ENCODE measurements at places on chromosomes 6 and 20. TPM values are rescaled to one million over a fixed set of nuclear protein-coding genes. Genes with fewer than 3 reads are reported as not detected.

Gene GLP1R
- total RNA-seq, result not detected

Gene SMOC2
- total RNA-seq, result 130 TPM

Gene FKBP5
- 202 TPM for total RNA-seq

Gene ELOVL2
- total RNA-seq, result 0.41 TPM

Gene PI16
- total RNA-seq, result 14.0 TPM

Gene BTBD9
- 10.5 TPM for total RNA-seq

- H3K36me3 ChIP-seq, result no peaks in the 10 kb centered on the region
- no peak overlapping the region for H3K4me3 ChIP-seq
- H3K27me3 ChIP-seq, result no peaks in the 10 kb centered on the region
- H3K27ac ChIP-seq, result no peak overlapping the region
- DNase-seq, result no peak
- peaks cover 25% of the 10 kb centered on the region for H3K4me1 ChIP-seq
Measured at GRCh38 chr6:70685494-70686180, 18.0 kb downstream of the SMAP1 start.

GRCh38 chr6:5723841-5724691 is 282.7 kb downstream of the NRN1 start:
- no peak overlapping the region for H3K4me3 ChIP-seq
- no peaks in the 10 kb centered on the region for H3K27me3 ChIP-seq
- H3K27ac ChIP-seq, result no peak overlapping the region
- H3K4me1 ChIP-seq, result no peaks in the 10 kb centered on the region
- no peak for DNase-seq
- no peaks in the 10 kb centered on the region for H3K36me3 ChIP-seq

DNA sequence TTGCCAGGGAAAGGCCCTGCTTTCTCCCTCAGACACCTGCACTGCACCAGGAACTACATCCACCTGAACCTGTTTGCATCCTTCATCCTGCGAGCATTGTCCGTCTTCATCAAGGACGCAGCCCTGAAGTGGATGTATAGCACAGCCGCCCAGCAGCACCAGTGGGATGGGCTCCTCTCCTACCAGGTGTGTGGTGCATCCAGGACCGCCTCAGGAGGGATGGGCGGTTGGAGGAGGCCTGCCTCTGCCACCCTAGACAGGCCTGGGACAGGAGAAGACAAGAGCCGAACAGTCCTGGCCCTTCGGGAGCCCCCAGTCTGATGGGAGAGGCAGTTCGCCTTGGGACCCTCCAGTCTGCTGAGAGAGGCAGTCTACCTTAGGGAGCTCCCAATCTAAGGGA is 24.2 kb downstream of the GLP1R start:
- no peak overlapping the region for H3K4me3 ChIP-seq
- H3K27me3 ChIP-seq, result no peaks in the 10 kb centered on the region
- no peak overlapping the region for H3K27ac ChIP-seq
- H3K36me3 ChIP-seq, result no peaks in the 10 kb centered on the region
- peak; percentile 59 for DNase-seq

GRCh38 chr20:34949120-34949519 is 6.5 kb downstream of the GSS start:
- H3K27me3 ChIP-seq, result no peaks in the 10 kb centered on the region
- H3K4me1 ChIP-seq, result peaks cover under 1% of the 10 kb centered on the region
- H3K4me3 ChIP-seq, result no peak overlapping the region
- DNase-seq, result no peak

DNA sequence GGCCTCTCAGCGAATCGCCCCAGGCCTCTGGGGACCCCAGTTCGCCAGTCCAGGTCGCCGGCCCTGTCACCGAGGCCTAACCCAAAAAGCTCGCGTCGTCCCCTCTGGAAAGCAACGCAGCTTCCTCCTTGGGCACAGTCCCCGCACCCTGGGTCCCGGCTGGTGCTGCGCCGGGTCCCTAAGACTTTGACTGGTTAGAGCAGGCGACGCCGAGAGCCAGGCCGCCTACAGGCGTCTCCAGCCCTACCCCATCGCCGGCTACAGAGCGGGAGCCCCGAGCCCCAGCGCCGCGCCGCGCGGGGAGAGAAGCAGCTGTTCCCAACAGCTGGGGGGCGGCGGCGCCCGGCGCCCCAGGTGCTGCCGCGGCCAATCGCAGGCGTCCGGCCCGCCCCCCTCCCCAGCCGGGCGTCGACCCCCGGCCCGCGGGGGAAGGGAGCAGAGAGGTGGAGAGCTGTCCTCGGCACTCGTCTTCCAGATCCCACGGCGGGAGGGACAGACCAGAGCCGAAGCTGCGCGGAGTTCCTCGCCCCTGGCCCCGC is 540 bp upstream of the RBM24 start:
- no peaks in the 10 kb centered on the region for H3K27me3 ChIP-seq
- peak; percentile 77 for DNase-seq
- H3K4me1 ChIP-seq, result peaks cover 36% of the 10 kb centered on the region
- H3K36me3 ChIP-seq, result no peaks in the 10 kb centered on the region
- peak overlapping the region; percentile 91 for H3K4me3 ChIP-seq

DNA sequence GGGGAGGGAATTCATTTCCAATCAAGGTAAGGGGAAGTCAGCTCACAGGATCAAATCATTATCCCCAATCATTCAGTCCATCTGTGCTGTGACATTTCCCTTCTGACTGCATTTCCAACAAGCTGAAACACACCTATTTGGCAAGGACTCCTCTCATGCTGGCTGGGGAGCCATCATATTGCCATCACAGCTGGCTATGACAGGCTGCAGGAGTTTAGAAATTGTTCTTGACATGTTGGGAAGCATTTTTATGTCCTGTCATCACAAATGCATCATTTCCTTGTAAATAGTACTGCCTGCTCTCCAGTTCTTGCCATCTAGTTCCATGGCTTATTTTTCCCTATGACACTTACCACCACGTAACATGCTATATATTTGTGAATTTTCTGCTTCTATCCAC is 113.9 kb upstream of the TMEM170B start:
- H3K27me3 ChIP-seq, result no peaks in the 10 kb centered on the region
- no peak overlapping the region for H3K27ac ChIP-seq
- H3K4me3 ChIP-seq, result no peak overlapping the region
- H3K4me1 ChIP-seq, result peaks cover 4% of the 10 kb centered on the region
- no peaks in the 10 kb centered on the region for H3K36me3 ChIP-seq

DNA sequence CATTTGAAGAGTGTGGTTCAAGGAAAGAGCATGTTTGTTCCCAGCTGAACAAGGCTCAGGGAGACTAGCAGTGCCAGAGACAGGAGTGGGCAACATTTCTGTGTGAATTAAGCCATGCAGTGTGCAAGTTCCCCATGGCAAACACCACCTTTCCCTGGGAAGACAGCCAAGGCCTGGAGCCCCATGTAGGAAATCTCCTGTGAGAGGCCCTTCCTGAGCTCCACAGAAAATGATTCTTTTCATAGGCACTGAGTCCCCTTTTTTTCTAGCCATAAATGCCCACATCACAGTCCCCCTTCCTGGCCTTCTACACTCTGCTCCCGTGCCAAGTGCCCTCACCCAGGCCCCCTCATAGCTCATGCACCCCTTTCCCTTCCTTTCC is 11.8 kb upstream of the TRAM2 start:
- no peaks in the 10 kb centered on the region for H3K27me3 ChIP-seq
- no peak for DNase-seq
- no peaks in the 10 kb centered on the region for H3K4me1 ChIP-seq
- H3K4me3 ChIP-seq, result no peak overlapping the region
- H3K36me3 ChIP-seq, result no peaks in the 10 kb centered on the region

DNA sequence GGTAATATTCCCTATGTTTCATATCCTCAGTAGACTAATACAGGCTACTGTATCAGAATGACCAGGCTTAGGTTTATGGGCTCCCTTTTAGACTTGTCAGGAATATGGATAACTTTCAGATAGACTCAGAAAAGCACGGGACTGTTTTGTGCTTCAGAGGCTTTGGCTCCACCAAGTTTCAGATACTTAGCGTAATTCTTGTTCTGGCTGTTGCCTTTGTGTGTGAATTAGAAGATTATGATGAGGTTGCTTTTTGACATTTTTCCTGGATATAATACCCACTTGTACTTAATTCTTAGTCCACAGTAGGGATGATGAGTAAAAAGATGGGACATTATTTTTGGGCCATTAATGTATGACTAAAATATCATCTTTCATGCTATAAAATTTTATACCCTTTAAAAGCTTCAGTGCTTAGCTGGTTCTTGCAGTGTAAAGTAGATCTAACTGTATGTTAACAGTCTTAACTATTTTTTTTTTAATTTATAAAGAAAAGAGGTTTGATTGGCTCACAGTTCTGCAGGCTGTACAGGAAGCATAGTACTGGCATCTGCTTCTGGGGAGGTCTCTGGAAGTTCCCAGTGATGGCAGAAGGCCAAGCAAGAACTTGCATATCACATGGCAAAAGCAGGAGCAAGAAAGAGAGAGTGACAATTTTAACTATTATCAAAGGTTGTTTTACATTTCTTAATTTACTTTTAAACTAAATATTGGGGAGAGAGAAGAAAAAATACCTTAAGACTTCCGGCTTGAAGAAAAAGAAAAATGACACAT is 120.7 kb downstream of the ZFAND3 start:
- H3K36me3 ChIP-seq, result no peaks in the 10 kb centered on the region
- no peaks in the 10 kb centered on the region for H3K27me3 ChIP-seq
- no peak overlapping the region for H3K27ac ChIP-seq
- peak; percentile 67 for DNase-seq

- peak; percentile 97 for DNase-seq
- H3K4me3 ChIP-seq, result peak within 1 kb of the TSS; percentile 99
Measured at GRCh38 chr6:116253505-116254296, at the start of gene TSPYL4. Gene TSPYL4, minus strand, starts transcription at chr6:116254075. Its CDS starts 67 bp downstream, at chr6:116254008.

GRCh38 chr20:36331209-36331608 is 25.1 kb downstream of the DLGAP4 start:
- H3K27me3 ChIP-seq, result no peaks in the 10 kb centered on the region
- no peak overlapping the region for H3K27ac ChIP-seq
- DNase-seq, result no peak
- H3K36me3 ChIP-seq, result no peaks in the 10 kb centered on the region

- no peaks in the 10 kb centered on the region for H3K36me3 ChIP-seq
- no peak overlapping the region for H3K27ac ChIP-seq
- peak overlapping the region; percentile 36 for H3K4me3 ChIP-seq
- H3K4me1 ChIP-seq, result peaks cover 17% of the 10 kb centered on the region
- DNase-seq, result peak; percentile 52
Measured at GRCh38 chr20:3661060-3661813, 2.0 kb downstream of the GFRA4 start.

GRCh38 chr6:170038251-170038650 is 252.6 kb downstream of the DLL1 start:
- no peaks in the 10 kb centered on the region for H3K4me1 ChIP-seq
- H3K36me3 ChIP-seq, result no peaks in the 10 kb centered on the region
- peak; percentile 69 for DNase-seq
- no peak overlapping the region for H3K4me3 ChIP-seq
- peak overlapping the region; percentile 5 for H3K27ac ChIP-seq
- no peaks in the 10 kb centered on the region for H3K27me3 ChIP-seq

DNA sequence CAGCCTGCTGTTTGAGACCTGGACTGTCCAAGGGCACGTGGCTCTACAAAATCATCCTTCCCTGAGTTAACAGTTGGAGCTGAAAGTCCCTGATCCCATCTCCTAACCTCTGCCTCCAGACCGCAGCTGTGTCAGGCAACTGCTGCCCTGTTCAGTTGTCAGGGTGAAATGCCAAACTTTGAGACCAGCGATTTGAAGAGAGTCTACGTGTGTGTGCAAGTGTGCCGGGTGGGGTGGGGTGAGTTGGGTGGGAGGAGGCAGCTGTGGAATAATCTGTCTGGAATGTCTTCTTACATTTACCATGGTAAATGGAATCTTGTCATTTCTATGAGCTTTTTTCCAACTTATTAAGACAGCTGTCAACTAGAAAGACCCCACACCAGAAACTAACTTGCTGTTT is 81.0 kb upstream of the FAM8A1 start:
- DNase-seq, result no peak
- no peak overlapping the region for H3K27ac ChIP-seq
- peaks cover 7% of the 10 kb centered on the region for H3K4me1 ChIP-seq
- H3K27me3 ChIP-seq, result no peaks in the 10 kb centered on the region
- no peak overlapping the region for H3K4me3 ChIP-seq

DNA sequence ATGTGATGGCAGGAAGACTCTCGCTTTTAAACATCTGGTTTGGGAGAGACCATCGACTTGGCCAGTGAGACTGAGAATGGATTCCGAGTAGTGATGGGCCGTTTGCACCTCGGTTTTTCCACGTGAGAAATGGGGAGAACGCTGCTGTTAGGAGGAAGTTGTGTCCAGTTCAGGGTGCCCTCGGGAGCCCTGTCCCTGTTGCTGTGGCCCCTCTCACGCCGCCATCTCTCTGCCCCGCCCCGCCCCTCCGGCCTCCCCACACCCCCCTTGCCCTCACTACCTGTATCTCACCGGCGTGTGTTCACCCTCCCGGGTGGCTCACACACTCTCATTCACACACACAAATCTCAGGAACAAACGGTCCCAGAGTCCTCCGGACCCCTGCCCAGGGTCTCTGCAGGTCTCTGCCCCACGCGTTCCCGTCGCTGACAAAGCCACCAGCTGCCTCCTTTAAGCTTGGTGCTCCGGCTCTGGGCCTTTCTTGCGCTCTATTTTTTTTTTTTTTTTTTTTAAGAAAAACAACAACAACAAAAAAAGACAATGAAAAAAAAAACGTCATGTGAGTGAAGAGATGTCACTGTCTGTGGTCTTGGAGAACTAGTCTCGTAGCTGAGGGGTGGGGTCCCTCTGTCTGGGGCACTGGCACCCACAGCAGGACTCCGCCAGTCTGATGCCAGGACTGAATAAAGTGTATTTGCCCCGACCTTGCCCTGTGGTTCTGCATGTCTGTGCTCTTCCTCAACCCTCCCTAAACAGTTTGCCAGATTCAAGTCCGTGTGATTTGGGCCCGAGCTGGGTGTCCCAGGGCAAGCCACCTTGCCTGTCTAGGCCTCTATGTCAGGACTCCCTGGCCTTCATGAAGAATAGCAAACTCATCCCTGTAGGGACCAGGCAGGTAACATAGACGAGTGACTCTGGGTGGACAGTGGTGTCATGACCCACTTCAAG is 2.9 kb downstream of the SOX12 start:
- peak overlapping the region; percentile 63 for H3K4me3 ChIP-seq
- H3K27me3 ChIP-seq, result no peaks in the 10 kb centered on the region
- H3K27ac ChIP-seq, result peak overlapping the region; percentile 95

GRCh38 chr6:163398815-163399214 is 15.7 kb upstream of the QKI start:
- H3K27me3 ChIP-seq, result no peaks in the 10 kb centered on the region
- no peak overlapping the region for H3K4me3 ChIP-seq
- no peaks in the 10 kb centered on the region for H3K4me1 ChIP-seq
- DNase-seq, result peak; percentile 82
- no peak overlapping the region for H3K27ac ChIP-seq

GRCh38 chr6:75024828-75025227 is 181.0 kb downstream of the COL12A1 start:
- no peaks in the 10 kb centered on the region for H3K36me3 ChIP-seq
- H3K27ac ChIP-seq, result no peak overlapping the region
- no peak for DNase-seq
- H3K4me1 ChIP-seq, result no peaks in the 10 kb centered on the region
- no peak overlapping the region for H3K4me3 ChIP-seq

- DNase-seq, result no peak
- H3K4me1 ChIP-seq, result no peaks in the 10 kb centered on the region
- H3K27ac ChIP-seq, result no peak overlapping the region
- no peaks in the 10 kb centered on the region for H3K36me3 ChIP-seq
Measured at GRCh38 chr20:15705975-15706374, 867.3 kb downstream of the KIF16B start.

- H3K36me3 ChIP-seq, result no peaks in the 10 kb centered on the region
- H3K4me3 ChIP-seq, result no peak overlapping the region
- peaks cover 4% of the 10 kb centered on the region for H3K27me3 ChIP-seq
- no peak for DNase-seq
- H3K4me1 ChIP-seq, result no peaks in the 10 kb centered on the region
Measured at GRCh38 chr20:20955892-20956291, 150.3 kb downstream of the LINC00237 start.
